ENCODE measurements at places on chromosomes 4 and X. TPM values are rescaled to one million over a fixed set of nuclear protein-coding genes. Genes with fewer than 3 reads are reported as not detected.
A peak's percentile ranks its signal among the peaks of the same experiment; 100 is the strongest.

- no peak overlapping the region for H3K4me3 ChIP-seq
- H3K27me3 ChIP-seq = no peaks in the 10 kb centered on the region
- DNase-seq = peak; percentile 82
- peaks cover 29% of the 10 kb centered on the region for H3K4me1 ChIP-seq
Measured at GRCh38 chrX:36867143-36867542, 141.0 kb upstream of the FAM47C start.

- H3K4me3 ChIP-seq = no peak overlapping the region
- no peaks in the 10 kb centered on the region for H3K27me3 ChIP-seq
- H3K4me1 ChIP-seq = no peaks in the 10 kb centered on the region
- H3K36me3 ChIP-seq = no peaks in the 10 kb centered on the region
Measured at GRCh38 chrX:109274806-109275205, 207.1 kb downstream of the GUCY2F start.

The REPS2 gene
- total RNA-seq = 0.04 TPM

The SYTL4 gene
- total RNA-seq = 3.2 TPM

GRCh38 chr4:69830192-69830559 is 29.8 kb downstream of the SULT1E1 start:
- H3K4me3 ChIP-seq = no peak overlapping the region
- no peaks in the 10 kb centered on the region for H3K36me3 ChIP-seq

- no peaks in the 10 kb centered on the region for H3K27me3 ChIP-seq
- no peak overlapping the region for H3K27ac ChIP-seq
- DNase-seq = no peak
- peak overlapping the region; percentile 44 for H3K4me3 ChIP-seq
Measured at GRCh38 chrX:45186643-45187026, 14.0 kb downstream of the DIPK2B start.
